Right renal pelvis (tissue), 4 donors: ENCODE measurements at places on chromosomes 2 and 18.

- DNase-seq: no peak
Measured at GRCh38 chr2:567865-568638, 109.2 kb downstream of the TMEM18 start.

DNA sequence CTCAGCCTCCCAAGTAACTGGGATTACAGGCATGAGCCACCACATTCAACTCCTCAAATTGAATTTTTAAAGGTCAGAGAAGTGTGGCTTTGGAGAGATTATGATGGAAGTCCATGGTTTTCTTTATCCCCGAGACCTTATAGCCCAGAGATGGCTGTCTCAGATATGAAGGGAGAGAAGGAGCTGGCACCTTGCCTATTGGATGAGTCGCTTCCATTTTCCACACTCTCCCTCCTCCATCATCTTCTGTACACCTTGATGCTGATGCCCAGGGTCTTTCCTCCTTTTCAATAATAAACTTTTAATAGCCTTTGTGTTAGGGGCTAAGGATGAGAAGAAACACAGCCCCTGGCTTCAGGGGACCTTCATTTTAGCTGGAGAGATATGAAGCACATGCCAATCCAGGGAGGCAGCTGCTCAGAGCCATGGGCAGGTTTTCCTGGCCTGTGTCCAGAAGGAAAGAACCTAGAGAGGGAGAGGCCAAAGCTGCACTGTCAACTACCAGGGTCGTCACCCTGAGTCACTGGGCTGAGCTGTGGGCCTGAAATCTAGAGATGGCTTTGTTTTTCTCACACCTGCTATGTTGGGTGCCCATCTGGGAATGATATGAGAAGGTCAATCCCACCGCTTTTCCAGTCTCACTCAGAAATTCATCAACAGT, 146.0 kb upstream of the SERTAD2 start:
- DNase-seq: no peak

GRCh38 chr2:37274359-37274965, 43.0 kb downstream of the NDUFAF7 start:
- DNase-seq: no peak

- DNase-seq: no peak
Measured at GRCh38 chr18:74389171-74389927, 67.8 kb downstream of the DIPK1C start.
